Fibroblast of lung (primary cell): ENCODE measurements at places on chromosomes 16 and 17. TPM values are rescaled to one million over a fixed set of nuclear protein-coding genes. Genes with fewer than 3 reads are reported as not detected.

HEATR9 gene
- not detected in 2 replicates for total RNA-seq

LPO gene
- total RNA-seq = not detected in 2 replicates

DNAH9 gene
- not detected in 2 replicates for total RNA-seq

FBXO39 gene
- 0.51 and 0.66 TPM in 2 replicates for total RNA-seq

PIP4K2B gene
- 38.5 and 43.8 TPM in 2 replicates for total RNA-seq

NACA2 gene
- total RNA-seq = not detected in 2 replicates

TLCD3A gene
- 7.6 and 16.4 TPM in 2 replicates for total RNA-seq

CDH11 gene
- 220 and 302 TPM in 2 replicates for total RNA-seq

TP53TG3C gene
- not detected in 2 replicates for total RNA-seq

TBC1D3I gene
- under 0.01 and 0.51 TPM in 2 replicates for total RNA-seq

PROCA1 gene
- total RNA-seq = 2.3 and 2.6 TPM in 2 replicates

ADGRG1 gene
- total RNA-seq = 0.51 and 1.8 TPM in 2 replicates

DOC2B gene
- not detected in 2 replicates for total RNA-seq

FBXW10B gene
- total RNA-seq = 0.26 and 0.50 TPM in 2 replicates

ABCA10 gene
- total RNA-seq = 2.6 and 2.8 TPM in 2 replicates

SLC5A11 gene
- total RNA-seq = under 0.01 TPM in 1 of 2 replicates, not detected in the other

GPR139 gene
- total RNA-seq = not detected in 2 replicates

CA5A gene
- total RNA-seq = not detected in 2 replicates

PSMB3 gene
- 215 and 299 TPM in 2 replicates for total RNA-seq

GRB7 gene
- total RNA-seq = under 0.01 and 0.77 TPM in 2 replicates

TP53TG3D gene
- 0.33 and 1.5 TPM in 2 replicates for total RNA-seq

TEX14 gene
- under 0.01 TPM in 2 replicates for total RNA-seq

SMARCE1 gene
- total RNA-seq = 75.6 and 86.5 TPM in 2 replicates

GALR2 gene
- total RNA-seq = not detected in 2 replicates

TMC7 gene
- 0.51 and 1.5 TPM in 2 replicates for total RNA-seq

WFIKKN1 gene
- total RNA-seq = under 0.01 and 0.17 TPM in 2 replicates

CLDN6 gene
- total RNA-seq = 0.26 TPM in 1 of 2 replicates, not detected in the other

KCNH4 gene
- total RNA-seq = not detected in 2 replicates

MT1E gene
- total RNA-seq = 251 and 390 TPM in 2 replicates

LITAFD gene
- total RNA-seq = not detected in 2 replicates

HOXB3 gene
- total RNA-seq = 15.7 and 28.6 TPM in 2 replicates

DNAH3 gene
- not detected in 2 replicates for total RNA-seq

RAD51C gene
- 26.5 and 29.1 TPM in 2 replicates for total RNA-seq

VMO1 gene
- total RNA-seq = 0.33 and 1.5 TPM in 2 replicates

PRSS36 gene
- total RNA-seq = 0.17 TPM in 1 of 2 replicates, not detected in the other

CA7 gene
- total RNA-seq = not detected in 2 replicates

KRTAP9-4 gene
- not detected in 2 replicates for total RNA-seq

TMEM204 gene
- total RNA-seq = 10.3 and 12.4 TPM in 2 replicates

PNMT gene
- total RNA-seq = not detected in 2 replicates

KRT24 gene
- total RNA-seq = not detected in 2 replicates

NPIPB2 gene
- 3.3 and 4.6 TPM in 2 replicates for total RNA-seq
